Cerebellar nuclear complex (tissue), 1 donor: ENCODE measurements at places on chromosomes 12 and 14.

DNA sequence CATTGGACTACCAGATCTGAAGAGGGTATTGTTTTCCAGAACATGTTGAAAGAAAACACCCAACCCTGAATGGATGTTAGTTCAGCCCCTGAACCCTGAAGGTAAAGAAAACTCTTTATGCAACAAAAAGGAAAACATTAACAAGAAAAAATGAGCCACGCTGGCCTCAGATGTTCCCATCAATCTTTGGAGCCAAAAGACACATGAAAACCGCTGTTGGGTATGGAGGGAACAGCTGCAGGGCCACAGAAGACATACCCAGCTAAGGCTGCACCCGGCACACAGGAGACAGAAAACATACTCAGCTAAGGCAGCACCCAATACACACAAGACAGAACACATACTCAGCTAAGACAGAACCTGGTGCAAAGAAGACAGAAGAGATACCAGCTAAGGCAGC, 51.3 kb upstream of the GALNT9 start:
- DNase-seq = no peak

GRCh38 chr12:124509300-124509675, 58.1 kb downstream of the NCOR2 start:
- DNase-seq = no peak

- DNase-seq = no peak
Observed at GRCh38 chr12:16399101-16399500, 51.7 kb downstream of the MGST1 start.

DNA sequence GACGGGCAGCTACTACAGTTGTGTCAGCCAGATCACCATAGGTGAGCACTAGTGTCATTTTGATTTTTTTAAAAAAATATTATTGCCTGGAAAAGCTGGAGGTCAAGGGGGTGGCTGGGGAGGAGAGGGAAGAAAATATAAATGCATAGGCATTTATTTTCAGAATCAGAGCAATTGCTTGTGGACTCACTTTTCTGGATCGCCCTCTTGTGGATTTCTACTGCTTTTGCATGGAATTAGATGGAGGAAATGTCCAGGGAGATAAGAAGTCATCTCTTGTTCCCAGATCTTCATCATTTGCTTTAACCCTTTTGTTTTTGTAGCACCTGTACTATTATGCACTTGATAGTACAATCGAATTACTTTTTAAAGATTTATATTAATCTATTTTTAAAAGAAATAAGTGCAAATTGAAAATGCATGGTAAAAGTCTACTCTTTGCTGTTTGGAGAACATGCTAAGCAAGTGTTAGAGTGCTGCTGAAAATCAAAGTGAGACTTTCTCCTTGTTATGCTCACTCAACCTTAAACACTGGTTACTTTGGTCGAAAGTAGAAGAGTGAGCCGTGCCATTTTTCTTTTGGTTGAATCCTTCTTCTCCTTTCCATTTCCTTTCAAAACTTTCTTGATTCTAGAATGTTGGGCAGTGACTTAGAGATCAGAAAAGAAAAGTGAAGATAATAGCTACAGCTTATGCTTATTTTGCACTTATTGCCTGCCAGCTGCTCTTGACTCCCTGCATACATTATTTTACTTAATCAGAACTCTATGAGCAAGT, 60.6 kb upstream of the ANO4 start:
- no peak for DNase-seq

- no peak for DNase-seq
Observed at GRCh38 chr12:104910196-104910840, 47.8 kb downstream of the SLC41A2 start.

GRCh38 chr12:51323317-51323960, 535 bp downstream of the BIN2 start:
- DNase-seq = no peak

DNA sequence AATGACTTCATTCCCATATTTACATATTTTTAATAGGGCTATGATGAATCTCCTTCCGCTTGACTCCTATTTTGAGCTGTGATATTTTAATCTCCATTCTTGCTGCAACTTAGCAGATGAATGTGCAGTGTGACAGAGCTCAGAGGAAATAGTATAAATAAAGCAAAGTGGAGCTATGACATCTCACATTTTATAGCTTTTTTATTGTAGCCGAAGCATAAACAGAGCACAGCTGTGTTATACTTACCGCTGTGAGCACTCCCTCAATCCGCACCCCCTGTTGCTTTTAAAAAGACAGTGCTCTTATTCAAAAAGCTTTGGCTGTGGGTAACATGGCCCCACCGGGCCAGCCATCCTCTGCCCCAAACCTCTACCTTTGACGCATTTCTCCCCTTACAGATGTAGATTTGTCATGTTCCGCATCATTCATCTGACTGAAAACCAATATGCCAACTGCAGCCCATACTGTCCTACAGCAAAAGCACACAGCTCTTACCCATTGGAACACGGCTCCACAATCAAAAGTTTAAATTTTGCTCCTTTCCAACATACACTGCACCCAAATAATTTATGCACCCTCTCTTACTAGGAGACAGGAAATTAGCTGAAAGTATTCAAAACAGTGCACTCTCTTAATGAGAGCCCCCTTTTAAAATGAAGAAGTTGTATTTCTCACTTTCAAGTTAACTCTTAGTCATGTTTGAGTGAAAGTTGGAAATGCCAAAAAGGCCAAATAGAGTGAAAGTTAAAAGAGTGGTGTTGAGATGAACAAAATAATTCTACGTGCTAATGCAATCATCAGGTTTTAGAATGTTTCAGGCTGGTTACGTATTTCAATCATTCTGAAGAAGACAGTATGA, 429.3 kb upstream of the SOX5 start:
- no peak for DNase-seq

DNA sequence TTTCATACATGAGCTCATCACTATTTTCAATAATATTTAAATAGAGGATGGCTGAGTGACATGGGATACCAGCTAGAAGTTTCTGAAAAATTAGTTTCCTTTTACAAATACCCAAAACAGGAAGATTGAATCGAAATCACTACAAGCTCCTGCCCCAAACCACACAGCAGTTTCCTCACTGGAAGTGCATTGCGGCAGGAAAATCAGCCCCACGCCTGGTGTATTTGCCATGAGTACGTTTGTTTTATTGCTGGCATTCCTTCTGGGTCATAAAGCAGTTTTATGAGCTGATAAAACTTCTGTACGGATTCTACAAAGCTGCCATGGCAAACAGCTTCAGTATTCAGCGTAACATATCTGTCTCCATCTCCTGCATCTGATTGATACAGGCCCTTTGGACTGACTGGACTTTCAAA, 23.7 kb downstream of the CDC42BPB start:
- DNase-seq = no peak
